Activated naive CD4-positive, alpha-beta T cell treated with anti-CD3 and anti-CD28 coated beads, Interleukin-2, amount 10 ng/mL, durations not matched to agents 7 days and 5 days (primary cell): ENCODE measurements at places on chromosomes 2 and 18.

DNA sequence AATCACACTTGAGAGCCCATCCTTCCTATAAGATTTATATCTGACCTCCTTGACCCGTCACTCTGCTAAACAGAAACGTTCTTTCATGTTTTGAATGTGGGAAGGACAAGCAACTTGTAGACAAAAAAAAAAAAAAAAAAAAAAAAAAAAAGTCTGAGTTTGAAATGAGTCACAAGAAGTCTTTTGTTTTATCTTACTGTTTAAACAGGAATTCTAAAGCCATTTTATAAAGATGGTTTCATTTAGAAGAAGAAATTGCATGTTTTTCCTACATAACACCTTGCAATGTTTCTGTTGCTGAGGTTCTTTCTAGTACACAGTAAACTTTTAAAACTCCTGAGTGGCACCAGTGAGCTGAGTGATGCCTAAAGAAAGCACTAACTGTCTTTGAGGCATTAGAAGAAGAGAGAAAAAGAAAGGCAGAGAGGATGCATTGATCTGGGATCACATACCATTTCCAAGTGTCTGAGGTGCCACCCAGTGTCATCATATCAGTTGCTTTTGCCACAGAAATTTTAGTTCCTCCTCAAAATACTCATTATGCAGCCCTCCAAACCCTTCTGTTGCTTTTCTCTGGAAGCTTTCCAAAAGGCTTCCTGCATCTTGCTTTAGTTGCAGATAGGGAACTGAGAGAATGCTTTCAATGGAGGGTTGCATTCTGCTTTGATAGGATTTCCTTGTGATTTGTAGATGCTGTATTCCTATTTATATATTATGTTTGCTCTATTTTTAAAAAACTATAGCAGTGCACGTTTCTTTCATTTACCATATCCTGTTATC, 69.1 kb downstream of the ACVR2A start:
- no peak overlapping the region for H3K4me3 ChIP-seq
- H3K27ac ChIP-seq: no peak overlapping the region
- no peak for DNase-seq

GRCh38 chr2:125037135-125037653, 1012.1 kb downstream of the CNTNAP5 start:
- H3K36me3 ChIP-seq: no peaks in the 10 kb centered on the region
- no peak overlapping the region for H3K27ac ChIP-seq
- DNase-seq: no peak
- H3K4me3 ChIP-seq: no peak overlapping the region

DNA sequence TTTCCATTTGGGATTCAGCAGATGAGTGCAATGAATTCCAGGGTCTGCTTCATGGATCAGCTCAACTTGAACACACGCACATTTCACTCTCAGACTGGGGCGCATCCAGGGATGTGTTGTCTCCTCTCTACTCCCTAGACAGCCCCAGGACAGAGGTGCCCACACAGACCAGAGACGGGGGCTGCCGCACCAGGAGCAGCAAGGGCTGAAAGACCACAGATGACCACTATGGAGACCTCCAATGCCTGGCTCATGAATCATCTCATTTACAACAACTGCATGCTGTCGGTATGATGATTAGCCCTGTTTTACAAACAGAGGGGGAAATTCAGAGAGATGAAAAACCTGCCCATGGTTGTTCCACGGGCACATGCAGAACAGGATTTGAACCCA, 63.1 kb downstream of the CYP26B1 start:
- no peak overlapping the region for H3K27ac ChIP-seq
- DNase-seq: no peak
- H3K4me1 ChIP-seq: no peaks in the 10 kb centered on the region
- H3K27me3 ChIP-seq: no peaks in the 10 kb centered on the region
- no peak overlapping the region for H3K4me3 ChIP-seq

DNA sequence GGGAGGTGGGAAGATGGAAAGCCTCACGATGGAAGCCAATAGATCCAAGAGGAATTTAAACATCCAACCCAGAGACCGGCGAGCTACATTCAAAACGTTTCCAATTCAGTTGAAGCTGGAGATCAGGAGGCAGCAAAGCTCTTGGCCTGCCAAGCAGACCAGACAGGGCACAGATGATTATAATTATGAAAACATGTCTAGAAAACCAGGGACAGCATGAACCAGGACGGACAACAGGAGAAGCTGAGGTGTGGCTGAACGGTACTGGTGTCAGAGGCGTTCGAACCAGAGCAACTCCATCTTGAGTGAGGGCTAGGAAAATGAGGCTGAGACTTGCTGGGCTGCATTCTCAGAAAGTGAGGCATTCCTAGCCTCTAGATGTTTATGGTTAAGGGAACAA, 102.2 kb upstream of the CCDC150 start:
- DNase-seq: no peak
- H3K27me3 ChIP-seq: peaks cover 21% of the 10 kb centered on the region
- H3K36me3 ChIP-seq: no peaks in the 10 kb centered on the region
- H3K27ac ChIP-seq: no peak overlapping the region
- no peak overlapping the region for H3K4me3 ChIP-seq
- peaks cover 21% of the 10 kb centered on the region for H3K4me1 ChIP-seq

DNA sequence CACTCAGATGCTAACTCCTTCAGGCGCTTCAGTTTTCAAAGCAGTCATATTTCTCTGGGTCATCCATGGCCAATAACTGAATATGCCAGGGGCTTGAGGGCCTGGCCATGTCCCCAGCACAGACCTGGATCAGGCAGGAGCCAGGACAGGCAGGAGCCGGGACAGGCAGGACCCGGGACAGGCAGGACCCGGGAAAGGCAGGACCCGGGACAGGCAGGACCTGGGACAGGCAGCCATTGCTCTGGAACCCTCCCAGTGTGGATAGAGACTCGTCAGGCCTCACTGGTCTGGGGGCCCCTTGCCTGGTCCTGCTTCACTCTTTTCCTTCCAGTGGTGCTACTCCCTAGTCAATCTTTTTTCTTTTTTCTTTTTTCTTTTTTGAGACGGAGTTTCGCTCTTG, 117.5 kb upstream of the TEX51 start:
- DNase-seq: no peak
- H3K4me3 ChIP-seq: no peak overlapping the region
- peaks cover 8% of the 10 kb centered on the region for H3K4me1 ChIP-seq
- peaks cover 39% of the 10 kb centered on the region for H3K27me3 ChIP-seq
- H3K27ac ChIP-seq: no peak overlapping the region
